ENCODE measurements at places on chromosomes 4 and X.

DNA sequence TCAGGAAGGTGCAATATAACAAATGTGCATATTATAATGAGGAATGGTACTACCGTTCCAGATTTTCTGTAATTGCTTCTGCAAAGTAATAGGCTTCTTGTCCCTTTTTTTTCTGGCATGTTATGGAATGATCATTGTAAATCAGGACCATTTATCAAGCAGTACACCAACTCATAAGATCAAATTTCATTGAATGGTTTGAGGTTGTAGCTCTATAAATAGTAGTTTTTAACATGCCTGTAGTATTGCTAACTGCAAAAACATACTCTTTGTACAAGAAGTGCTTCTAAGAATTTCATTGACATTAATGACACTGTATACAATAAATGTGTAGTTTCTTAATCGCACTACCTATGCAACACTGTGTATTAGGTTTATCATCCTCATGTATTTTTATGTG, 12.6 kb downstream of the IBSP start:
- no peak for DNase-seq

- DNase-seq, result no peak
These were observed 56.0 kb upstream of the ESX1 start for GRCh38 chrX:104310657-104311254.

DNA sequence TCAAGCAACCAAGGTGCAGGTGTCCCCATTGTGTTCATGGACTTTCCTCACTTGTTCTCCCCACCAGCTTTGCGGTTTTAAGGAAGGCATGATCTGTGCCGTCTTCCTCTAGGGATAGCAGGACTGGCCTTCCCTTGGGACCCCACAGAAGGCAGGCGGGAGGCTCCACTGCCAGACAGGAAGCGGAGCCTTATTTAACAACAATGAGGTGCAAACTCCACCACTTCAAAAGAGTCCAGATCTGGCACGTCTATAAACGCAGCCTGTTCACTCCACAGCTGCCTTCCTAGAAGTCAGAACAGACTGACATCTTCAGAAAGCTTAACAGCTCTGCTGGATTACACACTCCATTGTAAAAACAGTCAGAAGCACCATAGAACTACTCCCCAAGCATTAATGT, 1.7 kb upstream of the GPR143 start:
- DNase-seq, result no peak

DNA sequence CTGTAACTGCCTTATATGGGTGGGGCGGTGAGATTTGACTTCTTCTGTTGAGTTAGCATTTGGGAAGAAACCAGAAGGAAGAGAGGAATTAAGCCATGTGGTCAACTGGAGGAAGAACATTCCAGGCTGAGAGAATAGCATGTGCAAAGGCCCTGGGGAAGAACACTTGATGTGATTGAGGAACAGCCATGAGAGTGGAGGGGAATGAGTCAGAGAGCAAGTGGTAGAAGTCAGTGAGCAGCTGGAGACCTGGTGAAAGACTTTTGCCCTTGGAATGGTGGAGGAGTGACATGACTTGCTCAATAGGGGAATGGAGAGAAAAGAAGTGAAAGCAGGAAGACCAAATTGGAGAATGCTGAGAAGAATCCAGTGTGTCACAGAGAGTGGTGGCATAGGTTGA, 327.8 kb upstream of the HAND2 start:
- DNase-seq, result no peak

- no peak for DNase-seq
These were observed 739.2 kb downstream of the KCTD8 start for GRCh38 chr4:43709443-43709842.

DNA sequence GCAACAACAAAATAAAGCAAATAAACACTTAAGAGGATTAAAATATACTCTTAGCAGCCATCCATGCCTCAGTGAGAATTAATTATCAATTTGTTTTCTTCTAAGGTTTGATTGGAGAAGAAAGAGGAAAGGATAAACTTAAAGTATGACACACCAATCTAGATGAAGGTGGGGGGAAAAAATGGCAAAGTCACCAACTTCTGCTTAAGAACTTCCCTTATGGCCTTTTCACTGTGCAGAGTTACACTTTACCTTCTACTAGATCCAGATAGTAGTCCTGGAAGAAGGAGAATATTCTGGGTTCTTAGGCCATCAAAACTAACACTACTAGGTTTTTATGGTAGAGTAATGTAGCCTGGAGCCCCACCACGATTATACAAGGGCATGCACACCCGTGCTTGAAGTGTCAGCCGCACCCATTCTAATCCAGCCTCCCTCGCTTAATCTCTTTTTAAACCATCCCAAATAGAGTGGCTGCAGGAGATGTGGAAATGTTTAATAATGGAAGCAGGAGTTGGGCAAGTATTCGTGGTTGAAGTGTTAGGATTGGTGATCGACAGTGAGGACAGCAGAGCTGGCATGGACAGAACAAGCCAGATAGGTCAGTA, 14.1 kb downstream of the ENPEP start:
- DNase-seq, result peak; percentile 24
